ENCODE measurements at places on chromosomes 2 and 18.

DNA sequence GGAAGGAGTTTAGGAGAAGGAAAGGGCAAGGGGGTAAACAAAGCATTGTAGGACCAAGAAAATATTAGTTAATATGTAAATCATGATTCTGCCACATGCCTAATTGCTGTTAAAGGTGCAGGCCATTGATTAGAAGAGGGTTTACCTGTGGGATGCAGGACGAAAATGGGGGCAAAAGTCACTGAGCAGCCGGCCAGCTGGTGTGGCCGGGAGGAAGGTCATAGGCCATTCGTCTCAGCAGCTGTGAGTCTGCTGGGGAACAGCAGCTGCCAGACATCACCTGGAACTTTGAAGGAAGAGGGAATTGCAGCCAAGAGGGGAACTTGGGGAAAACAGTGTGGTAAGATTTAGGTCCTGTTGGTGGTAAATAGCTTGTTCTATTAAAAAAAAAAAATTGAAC is 184.4 kb downstream of the DYSF start:
- DNase-seq: no peak

- DNase-seq: no peak
These were observed 398.9 kb upstream of the FANCL start for GRCh38 chr2:58640042-58640441.

GRCh38 chr2:14023558-14023957 is 609.0 kb upstream of the LRATD1 start:
- no peak for DNase-seq

GRCh38 chr2:109385506-109385905 is 228.3 kb downstream of the SEPTIN10 start:
- no peak for DNase-seq

GRCh38 chr2:241390301-241391206 is 34.5 kb downstream of the FARP2 start:
- DNase-seq: no peak

GRCh38 chr2:239500574-239501550 is 100.0 kb upstream of the HDAC4 start:
- no peak for DNase-seq

GRCh38 chr2:161586517-161587167 is 37.6 kb upstream of the SLC4A10 start:
- DNase-seq: no peak

DNA sequence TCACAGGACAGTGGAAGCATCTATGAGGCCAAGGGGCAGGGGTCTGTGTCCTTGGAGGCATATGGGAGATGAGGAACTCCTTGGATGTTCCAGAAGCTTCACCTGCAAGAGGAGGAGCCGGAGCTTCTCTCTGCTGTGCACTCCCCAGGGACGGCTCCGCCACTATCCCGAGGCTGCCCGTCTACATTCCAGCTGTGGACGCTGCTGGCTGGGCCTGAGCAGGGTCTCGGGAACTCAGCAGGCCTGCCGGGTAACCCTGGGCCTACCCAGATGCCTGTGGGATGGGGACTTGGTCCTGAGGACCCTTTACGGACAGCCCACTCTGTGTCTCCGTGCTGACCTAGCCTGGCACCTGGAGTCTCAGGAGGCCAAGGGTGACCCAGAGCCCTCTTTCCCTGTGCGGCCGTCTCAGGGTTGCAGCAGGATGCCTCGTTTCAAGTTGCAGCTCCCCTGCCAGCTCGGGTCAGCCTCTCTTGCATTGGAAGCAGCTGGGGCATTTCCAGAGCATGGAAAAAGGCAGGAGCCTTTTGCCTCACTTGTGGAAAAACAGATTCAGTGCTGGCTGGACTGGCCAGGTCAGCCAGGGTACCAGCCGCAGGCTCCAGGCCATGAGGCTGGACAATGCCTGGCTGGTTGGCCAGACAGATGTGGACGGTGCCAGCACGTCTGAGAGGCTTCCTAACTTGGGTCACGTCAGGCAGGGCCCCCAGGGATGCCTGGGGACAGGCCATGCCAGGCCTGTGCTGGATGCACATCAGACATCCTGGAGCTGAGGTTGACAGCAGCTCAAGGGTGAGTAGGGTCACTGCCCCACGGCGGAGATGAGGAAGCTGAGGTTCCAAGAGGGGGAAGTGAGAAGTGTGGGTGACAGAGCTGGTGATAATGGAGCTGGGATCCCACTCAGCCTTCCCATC is 41.5 kb downstream of the SCTR start:
- no peak for DNase-seq

DNA sequence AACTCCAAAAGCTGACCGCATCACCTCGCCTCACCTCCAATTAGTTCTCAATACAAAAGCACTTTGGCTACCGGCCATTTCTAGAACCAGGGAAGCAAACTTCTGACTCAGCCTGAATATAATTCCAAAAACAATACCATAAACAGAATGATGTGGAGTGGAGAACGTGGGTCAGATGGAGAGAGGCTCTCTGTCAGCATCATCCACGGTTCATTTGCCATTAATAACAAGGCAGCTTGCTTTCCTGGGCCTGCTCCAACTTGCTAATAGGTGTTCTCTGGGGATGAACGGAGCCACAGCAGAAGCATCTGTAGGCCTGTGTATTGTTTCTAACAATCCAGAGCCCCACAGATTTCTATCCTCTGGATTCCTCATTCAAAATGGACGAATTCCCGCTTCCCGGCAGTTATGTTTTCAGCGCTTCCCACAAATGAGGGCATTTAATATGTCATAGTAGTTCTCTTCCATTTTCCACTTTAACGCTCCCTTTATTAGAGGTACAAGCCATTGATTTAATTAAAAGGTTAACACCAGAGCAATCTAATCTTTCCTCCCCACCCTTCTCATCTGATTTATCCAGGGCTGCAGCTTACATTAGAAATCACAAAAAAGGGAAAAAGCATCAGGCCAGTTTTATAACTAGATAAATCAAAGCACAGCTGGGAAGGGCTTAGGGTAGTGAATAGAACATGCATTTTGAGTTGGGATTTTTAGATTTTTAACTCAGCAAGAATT is 23.2 kb upstream of the CNTNAP5 start:
- peak; percentile 92 for DNase-seq

DNA sequence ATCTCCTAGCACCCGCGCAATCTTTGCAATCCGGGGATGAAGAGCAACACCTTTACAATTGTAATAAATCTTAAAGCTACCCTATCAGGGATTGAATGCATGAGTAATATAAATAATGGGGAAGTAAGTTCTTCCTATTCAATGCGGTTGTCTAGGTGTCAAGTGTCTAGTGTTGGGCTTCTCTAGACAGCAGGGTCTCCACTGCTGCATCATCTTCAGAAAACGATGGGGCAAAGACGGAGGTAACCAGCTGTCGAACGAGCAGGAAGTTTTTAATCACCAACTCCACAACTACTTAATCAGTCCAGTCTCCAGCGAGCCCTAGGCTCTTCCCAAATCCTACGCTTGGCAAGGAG is 573 bp downstream of the STAM2 start:
- no peak for DNase-seq

- no peak for DNase-seq
These were observed 29.6 kb upstream of the EPAS1 start for GRCh38 chr2:46267616-46268015.

- no peak for DNase-seq
These were observed 50.2 kb downstream of the AGAP1 start for GRCh38 chr2:235543851-235544688.

DNA sequence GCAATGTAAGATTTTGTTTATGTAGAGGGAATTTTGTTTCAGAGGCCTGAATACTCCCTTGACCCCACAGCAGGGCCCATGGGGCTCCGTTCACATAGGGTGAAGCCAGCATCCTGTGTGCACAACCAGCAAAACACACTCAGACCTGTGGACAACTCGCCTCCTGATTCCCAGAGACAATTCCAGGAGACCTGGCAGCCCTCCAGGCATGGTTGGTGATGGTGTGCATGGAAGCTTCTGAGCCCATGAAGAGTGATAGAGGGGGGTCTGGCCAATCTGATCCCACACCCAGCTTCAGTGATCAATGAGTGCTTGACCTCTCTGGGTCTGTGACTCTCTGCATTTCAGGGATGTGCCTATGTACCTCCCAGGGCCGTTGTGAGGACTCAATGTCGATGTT is 91.0 kb upstream of the RAB6C start:
- DNase-seq: no peak

- DNase-seq: no peak
These were observed 31.8 kb upstream of the CAVIN2 start for GRCh38 chr2:191878548-191879279.
